ENCODE measurements at places on chromosomes 12 and 14.

DNA sequence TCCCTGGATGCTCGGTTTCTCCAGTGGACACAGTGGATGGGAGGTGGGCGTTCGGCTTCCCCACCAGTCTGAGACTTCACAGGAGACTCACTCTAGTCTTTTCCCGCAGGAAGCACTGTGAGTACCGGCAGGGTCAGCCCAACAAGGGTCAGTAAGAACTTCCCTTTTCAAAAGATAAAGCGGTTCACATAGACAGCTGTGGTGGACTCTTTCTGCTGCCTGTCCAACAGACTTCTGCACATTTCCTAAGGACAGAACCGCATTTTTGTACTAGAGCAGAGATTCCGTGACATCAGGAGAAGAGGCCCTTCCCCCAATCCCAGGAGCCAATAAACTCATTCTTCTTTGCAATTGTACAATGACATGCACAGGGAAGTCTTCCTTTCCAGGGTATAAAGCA is 10.4 kb downstream of the LTBR start:
- DNase-seq, result no peak

DNA sequence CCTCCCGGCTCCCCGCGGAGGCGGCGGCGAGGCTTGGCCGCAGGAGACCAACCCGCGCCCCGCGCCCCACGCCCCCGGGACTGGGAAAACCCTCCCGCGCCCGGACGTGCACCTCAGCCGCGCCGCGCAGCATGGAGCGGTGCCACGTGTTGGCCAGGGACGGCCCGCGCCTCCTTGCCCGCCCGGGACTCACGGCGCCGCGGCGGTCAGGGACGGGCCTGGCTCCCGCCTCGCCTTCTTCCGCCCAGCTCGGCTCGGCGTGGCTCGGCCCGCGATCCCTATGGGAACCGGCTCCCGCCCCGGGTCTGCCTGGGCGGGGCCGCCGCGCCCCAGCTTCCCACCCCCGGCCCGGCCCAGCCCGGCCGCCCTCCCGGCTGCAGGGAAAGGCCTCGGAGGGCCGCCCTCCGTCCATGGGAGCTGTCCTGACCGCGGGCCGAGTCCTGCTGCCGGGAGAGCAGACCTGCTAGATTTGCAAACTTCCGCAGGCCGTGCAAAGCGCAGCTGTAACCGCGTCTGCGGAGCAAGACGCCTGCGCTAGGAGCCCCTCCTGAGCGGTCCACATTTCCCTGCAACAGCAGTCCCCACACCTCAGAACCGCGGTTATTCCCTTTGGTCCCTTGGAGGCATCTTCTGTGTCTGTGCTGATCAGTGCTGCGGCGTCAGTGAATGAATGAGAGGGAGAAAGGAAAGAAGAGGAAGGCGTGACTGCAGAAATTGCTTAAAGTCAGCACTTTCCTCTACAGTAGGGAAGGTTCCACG is at the start of gene CDKL1:
Gene CDKL1, minus strand, starts transcription at position 251 of the 759 bp plus-strand sequence. CDS start 1,013 bp downstream, outside the sequence.
- peak; percentile 50 for DNase-seq

- no peak for DNase-seq
Observed at GRCh38 chr12:3535431-3535841, 44.4 kb downstream of the PRMT8 start.

DNA sequence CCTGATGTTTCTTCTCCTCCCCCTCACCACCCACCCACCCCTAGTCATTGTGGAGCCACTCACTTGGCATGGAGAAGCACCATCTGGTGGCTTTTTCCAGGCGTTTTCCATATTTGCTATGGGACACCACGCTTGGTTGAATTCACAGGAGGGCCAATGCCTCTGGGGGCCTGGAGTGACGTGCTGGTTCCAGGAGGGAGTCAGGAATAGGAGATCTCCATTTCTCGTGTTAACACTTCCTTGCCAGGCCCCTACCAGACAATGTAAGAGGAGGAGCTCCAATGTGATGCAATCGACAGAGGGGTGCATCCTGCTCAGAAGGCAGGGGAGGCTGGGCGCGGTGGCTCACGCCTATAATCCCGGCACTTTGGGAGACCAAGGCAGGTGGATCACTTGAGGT is 21.6 kb upstream of the TESC start:
- no peak for DNase-seq

GRCh38 chr12:46830731-46831334 is 5.0 kb upstream of the SLC38A4 start:
- no peak for DNase-seq

DNA sequence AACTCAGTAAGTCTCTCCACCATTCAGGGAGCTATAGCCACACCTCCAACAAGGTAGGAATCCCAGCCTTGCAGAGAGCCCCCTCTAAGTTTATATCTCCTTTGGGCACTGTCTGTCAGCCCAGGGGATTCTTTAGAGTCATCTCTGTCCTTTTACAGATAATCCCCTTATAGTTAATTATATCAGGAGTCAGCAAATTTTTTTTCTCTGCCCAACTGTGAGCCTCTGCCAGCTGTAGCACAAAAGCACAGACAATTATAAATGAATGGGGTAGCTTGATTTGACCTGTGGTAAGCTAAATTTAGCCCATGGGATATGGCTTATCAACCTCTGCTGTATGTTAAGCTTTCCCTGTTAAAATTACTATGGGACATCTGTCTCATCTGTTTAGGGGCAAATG is 8.3 kb downstream of the CEP128 start:
- no peak for DNase-seq

DNA sequence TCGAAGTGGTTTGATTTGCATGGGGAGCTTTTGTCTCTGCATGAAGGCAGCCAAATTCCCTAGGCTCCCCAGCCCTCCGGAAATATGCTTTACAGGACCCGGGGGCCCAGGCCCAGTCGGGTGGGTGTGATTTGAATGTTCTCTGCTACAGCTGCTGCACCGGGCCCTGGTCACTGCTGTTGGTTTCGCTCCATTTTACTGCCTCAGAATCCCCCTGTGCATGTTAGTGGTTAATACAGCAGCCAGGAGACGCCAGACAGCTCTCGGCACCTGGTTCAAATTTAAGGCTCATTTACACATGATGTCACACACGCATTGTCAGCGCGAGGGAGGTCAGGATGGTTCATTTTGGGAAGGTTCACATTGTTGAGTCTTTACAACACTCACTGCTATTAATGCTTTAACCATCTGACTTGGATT is 99.6 kb downstream of the SLC38A6 start:
- DNase-seq, result no peak

- no peak for DNase-seq
Observed at GRCh38 chr14:55221186-55221585, 29.8 kb upstream of the DLGAP5 start.

GRCh38 chr12:84661786-84662185 is 250.8 kb downstream of the SLC6A15 start:
- DNase-seq, result no peak

DNA sequence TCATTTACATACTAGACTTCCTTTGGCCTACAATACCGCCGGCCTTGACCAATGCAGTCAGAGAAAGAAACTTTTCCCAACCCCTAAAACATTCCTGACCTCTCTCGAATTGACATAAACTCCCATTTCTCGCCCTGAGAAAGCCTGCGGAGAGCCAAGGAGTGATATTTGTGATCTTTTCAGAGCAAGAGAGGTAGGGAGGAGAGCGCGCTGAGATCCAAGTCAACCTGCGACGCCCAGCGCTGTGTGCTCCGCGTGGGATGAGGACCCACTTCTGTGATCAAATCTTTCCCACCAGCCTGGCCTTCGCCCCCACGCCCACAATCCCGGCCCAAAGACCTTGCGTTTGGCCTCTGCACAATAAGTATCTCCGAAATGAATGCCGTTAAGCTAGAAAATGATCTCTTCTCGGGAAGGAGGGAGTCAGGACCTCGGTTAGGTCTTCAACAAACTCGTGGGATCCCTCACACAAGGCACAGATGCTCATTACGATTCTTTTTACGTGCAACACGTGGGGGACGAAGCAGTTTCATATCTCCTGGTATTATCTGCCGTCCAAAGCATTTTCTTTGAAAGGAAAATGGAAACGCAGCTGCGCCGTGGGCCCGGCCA is 6.3 kb upstream of the NPAS3 start:
- DNase-seq, result no peak

DNA sequence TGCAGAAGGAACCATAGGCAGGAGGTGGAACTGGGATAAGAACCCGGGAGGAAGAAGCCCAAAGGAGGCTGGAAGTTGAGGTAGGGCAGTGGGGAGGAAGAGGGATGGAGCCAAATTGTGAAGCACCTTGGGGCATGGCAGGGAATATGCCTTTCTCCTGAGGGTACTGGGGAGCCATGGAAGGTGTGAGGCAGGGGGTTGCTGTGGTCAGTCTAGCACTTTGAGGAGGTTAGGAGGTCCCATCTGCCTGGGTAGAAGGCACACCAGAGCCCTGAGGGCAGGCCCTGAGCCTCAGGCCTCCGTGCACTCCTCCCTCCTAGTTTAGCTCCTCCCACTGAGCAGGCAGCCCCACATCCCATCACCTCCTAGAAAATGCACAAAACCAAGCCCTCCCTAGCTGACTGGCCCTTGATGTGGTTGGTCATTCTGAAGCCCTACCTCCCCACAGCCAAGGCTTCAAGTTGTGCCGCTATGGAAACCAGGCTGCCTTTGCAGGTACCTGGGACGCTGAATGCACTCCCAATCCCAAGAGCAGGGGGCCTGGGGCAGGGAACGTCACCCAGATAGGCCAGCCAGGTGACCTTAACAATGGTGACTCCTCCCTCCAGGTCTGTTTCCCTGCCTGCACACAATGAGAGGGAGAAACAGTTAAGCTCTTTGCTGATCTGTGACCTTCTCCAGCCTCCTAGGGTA is 15.1 kb downstream of the PHETA1 start:
- DNase-seq, result no peak

GRCh38 chr14:65144170-65144569 is 41.9 kb upstream of the MAX start:
- no peak for DNase-seq

DNA sequence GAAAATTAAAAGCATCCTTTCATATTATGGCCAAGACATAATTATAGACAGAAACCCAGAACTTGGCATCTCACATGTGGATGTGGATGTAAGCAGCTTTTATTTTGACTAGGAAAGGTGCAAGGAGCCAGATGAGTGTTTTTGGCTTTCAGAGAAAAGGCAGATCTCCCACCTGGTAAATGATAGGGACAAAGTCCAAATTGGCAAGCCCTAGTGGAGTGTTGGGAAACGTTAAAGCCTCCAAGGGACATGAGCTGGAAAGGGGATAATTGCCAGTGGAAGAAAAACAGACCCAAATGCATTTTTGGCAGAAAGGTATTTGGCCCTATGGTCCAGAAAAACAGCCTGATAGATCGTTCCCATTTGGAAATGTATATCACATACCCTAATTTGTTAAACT is 60.1 kb downstream of the KLHL28 start:
- no peak for DNase-seq

DNA sequence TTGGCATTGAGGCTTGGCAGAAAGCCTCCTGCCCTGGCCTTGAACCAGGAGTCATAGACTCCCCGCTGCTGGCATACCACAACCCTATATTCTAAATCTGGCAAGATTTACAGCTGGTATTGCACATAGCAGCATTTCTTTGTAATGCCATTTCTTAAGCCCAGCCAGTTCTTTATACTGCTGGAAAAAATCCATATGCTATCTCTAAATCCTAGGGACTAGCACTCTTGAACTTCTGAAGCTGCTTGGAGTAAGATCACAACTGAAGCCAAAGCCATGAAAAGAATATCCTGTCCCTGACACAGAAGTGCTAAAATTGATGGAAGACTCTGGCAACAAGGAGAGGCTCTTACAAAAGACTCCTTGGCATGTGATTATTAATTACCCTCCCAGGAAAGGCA is 89.3 kb downstream of the KCNC2 start:
- no peak for DNase-seq

- DNase-seq, result no peak
Observed at GRCh38 chr12:14156606-14157005, 175.2 kb upstream of the GRIN2B start.

- no peak for DNase-seq
Observed at GRCh38 chr14:50763382-50764007, 67.5 kb downstream of the NIN start.

GRCh38 chr12:115450017-115450416 is 766.0 kb upstream of the TBX3 start:
- no peak for DNase-seq

- no peak for DNase-seq
Observed at GRCh38 chr12:6384499-6385436, 806 bp downstream of the LTBR start.

DNA sequence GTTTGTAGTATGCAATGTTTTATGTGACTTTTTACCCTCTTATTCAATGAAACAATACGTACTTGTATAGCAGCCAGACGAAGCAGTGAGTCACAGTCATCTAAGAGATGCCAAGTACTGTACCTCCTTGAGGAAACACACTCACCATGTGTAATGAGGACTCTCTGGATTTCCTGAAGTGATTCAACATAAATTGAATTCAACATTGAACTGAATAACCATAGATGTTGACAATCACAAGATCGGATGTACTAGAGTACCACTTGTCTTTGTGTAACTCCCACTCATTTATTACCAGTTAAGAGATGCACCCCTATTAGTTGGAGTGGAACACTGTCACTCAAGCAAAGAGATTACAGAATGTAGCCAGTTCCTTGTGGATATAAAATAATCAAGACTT is 175.2 kb upstream of the HMGA2 start:
- no peak for DNase-seq

DNA sequence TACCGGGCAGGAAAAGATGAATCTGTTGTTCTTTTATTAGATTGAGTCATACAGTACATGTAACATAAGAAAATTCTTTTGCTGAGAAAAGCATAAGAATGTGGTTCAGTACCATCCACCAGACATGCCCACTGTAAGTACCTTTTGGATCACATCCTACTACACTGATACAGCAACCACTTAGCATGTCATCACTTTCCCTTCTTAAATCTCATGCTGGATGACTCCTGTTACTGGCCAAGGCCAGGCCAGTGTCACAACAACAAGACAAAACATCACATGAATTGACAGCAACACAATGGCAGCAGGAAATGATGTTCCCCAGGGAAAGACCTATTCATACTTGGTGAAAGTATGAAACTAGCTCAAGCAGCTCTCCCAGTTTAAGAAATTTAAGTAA is 46.4 kb downstream of the STXBP6 start:
- DNase-seq, result no peak

GRCh38 chr14:100118396-100119011 is 40.9 kb downstream of the DEGS2 start:
- no peak for DNase-seq

All from activated T-cell treated with anti-CD3 and anti-CD28 coated beads, Interleukin-2, amount 50 U/mL, for 1 hour (primary cell).